ENCODE measurements at places on chromosomes 11 and 22.
A peak's percentile ranks its signal among the peaks of the same experiment; 100 is the strongest.

GRCh38 chr11:113265362-113265761 lies 49.0 kb upstream of the TTC12 start:
- DNase-seq, result no peak

DNA sequence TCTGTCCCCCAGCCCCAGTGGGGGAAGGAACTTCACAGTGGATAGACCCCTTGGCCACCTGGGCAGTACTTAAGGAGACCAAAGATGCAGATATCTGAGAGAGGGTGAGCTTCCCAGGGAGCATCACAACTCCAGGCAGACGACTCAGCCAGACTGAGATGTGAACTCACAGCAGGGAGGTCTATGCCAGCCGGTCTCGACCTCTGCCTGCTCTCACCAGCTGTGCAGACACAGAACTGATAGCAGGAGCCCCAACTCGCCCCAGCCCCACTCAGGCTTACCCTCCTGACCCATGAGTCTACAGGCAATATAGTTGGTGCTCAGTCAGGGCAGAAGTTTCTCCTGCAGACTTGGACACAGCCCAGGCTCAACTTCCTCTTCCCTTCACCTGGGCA lies 29.7 kb upstream of the ACCSL start:
- DNase-seq, result no peak

DNA sequence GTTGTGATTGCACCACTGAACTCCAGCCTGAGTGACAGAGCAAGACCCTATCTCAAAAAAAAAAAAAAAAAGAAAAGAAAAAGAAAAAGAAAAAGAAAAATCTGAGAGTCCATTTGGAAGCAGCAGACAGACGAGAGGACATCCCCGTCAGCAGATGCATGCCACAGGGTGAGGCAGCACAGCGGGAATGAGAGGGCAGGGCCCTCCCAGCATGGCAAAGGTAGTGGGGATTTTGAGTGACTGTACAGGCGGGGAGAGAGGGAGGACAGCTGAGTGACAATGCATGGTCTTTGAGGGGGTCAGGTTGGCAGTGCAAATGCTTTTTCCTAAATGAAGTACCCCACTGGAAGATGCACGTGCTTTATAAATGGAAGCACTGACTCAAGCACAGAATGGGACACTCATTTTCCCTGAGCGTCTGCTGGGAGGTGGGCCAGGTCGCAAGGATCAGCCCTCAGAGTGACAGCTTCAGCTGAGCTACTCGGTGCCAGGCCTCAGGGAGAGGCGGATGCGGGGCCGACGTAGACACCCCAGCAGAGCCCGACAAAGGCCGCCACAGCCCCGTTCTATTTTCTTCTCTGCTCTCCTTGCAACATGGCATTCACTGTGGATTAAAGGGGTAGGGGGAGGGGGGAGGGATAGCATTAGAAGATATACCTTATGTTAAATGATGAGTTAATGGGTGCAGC lies 113.5 kb downstream of the SHANK2 start:
- DNase-seq, result no peak

DNA sequence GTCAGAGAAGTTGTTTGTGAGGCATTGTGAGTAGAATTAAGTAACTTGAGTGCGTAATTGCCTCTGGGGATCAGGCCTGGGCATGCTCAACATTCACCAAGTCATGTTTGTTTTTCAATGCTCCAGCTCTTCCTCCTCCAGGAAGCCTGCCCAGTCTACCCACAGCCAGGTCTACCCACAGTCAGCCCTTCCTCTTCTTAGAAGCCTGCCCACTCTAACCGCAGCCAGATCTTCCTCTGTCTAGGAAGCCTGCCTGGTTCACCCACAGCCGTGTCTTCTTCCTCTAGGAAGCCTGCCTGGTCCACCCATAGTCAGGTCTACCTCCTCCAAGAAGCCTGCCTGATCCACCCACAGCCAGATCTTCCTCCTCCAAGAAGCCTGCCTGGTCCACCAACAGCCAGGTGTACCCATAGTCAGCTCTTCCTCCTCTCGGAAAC lies 25.0 kb downstream of the LRP5 start:
- DNase-seq, result no peak

DNA sequence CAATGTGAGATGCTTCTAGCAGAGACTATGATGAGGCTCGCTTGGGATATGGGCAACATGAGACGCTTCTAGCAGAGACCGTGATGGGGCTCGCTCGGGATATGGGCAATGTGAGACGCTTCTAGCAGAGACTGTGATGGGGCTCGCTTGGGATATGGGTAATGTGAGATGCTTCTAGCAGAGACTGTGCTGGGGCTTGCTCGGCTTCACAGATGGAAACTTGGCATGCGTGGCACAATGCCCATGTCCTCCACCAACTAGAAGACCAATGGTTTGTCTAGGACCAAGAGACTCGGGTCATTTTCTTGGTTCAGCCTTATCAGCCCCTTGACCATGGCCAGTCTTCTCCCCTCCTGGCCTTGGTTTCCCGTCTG lies 7.1 kb downstream of the MYEOV start:
- DNase-seq, result no peak

DNA sequence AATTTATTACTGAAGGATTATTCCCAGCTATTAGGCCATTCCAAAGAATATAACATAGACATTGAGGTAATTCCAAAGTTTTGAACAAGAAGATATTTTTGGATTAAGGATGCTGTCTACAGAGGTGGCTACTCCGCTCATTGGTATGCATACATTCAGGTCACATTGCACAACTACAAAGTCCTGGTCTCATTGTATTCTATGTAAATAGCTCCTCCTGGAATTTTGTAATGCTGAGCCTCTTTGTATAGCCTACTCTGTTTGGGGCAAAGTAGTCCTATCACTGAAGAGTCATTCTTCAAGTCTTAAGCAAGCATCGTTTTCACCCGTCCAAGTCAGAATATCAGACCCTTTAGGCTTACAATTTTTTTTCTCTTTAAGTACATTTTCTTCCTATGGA lies 142.4 kb downstream of the KIF18A start:
- DNase-seq, result no peak

DNA sequence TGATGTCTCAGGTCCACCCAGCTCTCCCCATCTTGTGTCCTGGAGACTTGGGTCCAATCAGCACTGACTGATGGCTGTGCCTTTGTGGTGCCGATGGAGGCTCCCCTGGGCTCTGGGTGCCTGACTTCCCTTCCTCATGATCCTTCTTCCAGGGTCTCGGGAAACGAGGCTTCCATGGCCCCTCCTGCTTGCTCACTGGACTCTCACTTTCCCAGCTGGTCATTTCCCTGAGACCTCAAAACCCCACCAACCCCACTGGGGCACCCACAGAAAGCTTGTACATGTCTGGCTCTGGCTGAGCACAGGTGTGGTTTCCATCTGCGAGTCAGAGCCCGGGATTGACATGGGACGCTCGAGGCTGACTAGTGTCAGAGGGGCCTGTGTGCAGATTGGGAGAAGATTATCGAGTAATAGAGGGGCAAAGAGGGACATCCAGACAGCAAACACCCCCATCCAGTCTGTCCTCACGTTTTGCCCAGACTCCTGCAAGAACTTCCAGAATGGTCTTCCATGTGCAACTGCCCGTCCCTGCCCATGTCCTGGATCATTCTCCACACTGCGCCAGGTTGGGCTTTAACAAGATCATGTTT lies 15.1 kb downstream of the APOL1 start:
- no peak for DNase-seq

DNA sequence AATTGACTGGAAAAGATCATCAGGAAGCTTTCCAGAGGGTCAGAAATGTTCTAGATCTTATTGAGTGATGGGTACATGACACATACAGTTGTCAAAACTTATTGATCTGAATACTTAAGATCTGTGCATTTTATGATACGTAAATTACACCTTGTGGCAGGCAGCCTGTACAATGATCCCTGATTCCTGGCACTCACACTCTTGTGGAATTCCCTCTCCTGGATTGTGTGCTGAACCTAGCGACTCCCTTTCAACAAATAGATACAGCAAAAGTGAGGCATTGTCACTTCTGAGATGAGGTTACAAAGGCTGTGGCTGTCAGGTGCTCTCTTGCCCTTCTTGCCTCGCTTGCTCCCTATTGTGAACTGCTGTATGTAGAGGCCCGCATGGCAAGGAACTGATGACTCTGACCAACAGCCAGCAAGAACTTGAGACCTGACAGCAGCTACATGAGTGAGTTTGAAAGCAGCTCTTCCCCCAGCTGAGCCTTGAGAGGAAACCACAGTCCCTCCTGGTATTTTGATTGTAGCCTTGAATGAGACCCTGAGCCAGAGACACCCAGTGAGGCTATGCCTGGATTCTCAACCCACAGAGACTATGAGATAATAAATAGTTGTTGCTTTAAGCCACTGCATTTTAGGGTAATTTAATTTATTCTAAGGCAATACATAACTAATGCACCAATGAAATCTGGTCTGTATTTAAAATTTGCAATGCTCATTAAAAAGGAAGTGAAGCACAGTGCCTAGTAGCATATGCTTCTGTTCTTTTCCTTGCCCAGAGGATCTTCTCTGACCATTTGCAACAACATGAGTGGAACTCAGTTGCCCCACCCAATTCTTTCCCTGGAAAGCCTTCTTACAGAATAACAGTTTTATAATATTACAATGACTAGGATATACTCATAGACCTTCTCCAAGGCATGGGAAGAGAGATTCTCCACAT lies 60.5 kb upstream of the IZUMO1R start:
- no peak for DNase-seq

- DNase-seq, result no peak
These were observed 52.7 kb downstream of the LINC01488 start for GRCh38 chr11:69534166-69534530.

- DNase-seq, result no peak
These were observed 93.8 kb upstream of the ARHGAP42 start for GRCh38 chr11:100593291-100593690.

DNA sequence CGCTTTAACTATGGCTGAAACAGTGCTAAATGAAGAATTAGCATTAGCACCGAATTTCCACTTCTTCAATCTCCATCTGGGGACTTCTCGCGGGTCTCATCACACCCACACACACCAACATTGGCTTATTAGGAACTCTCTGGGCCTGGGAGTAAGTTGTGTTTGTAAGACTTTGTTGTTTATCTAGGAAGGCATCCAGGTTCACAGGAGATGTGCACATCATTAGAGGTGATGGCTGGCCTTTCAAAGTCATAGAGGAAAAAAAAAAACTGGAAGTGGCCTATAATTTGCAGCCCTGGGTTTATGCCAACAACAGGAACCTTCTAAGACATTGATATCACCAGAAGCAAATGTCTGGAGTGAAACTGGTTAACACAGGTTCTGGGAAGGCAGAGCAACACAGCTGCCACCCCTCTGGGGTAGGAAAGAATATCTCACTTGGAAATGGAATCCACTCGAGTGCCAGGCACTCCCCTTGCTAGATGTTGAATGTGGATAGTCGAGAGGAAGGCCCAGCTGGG lies 84.5 kb downstream of the TRAF6 start:
- no peak for DNase-seq

DNA sequence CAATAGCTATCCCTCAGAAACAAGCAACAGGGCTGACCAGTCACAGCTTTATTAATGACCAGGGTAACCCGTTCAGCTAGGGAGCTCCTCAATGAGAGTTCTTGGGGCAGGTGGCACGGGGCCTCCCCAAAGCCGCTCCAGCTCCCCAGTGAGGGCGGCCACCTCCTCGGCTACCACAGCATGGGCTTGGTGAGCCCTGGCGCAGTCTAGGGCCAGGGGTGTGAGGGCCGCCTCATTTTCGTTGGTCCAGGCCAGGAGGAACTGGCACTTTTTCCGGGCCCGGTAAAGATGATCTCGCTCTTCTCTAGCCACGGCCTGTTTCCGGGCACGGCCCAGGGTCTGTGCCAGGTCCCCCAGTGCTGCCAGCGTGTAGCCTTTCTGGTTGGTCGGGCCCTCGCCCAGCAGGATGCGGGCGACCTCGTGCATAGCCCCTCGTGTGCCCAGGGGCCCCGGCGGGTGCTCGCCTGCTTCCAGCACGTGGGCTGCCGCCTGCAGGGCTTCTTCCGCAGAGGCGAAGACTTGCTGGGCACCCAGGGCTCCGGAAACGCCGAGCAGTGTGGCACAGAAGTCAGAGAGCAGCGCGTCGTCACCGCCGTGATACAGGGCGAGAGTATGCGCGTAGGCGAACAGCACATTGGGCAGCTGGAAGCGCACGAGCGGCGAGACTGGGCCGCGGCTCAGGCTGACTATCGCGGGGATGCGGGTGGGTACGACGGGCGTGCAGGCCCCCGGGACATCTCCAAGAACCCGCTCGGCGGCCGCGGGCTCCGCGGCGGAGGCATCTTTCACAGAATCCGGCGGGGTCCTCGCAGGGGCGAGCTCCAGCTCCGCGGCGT lies 913 bp downstream of the ZNHIT2 start:
- peak; percentile 56 for DNase-seq

DNA sequence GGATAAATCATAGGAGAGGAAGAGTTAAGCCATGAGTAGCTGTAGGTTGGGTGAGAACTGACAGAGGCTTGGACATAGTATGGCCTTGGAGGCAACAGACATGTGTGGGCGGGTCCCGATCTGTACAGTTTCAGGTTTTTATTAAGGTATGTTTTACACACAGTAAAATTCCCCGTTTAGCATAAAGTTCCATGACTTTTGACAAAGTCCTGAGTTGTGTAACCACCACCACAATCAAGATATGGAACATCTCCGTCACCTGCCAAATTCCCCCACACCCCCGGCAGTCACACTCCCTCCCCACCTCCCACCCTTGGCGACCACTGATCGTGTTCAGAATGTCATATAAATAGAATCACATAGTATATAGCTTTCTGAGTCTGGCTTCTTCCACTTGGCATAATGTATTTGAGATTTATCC lies 68.1 kb downstream of the GRIK4 start:
- DNase-seq, result peak; percentile 44

- DNase-seq, result no peak
These were observed 12.4 kb downstream of the PICK1 start for GRCh38 chr22:38069372-38070249.

GRCh38 chr11:94757037-94757735 lies 11.0 kb upstream of the AMOTL1 start:
- DNase-seq, result no peak

- no peak for DNase-seq
These were observed 22.2 kb upstream of the CTSD start for GRCh38 chr11:1785749-1786413.

DNA sequence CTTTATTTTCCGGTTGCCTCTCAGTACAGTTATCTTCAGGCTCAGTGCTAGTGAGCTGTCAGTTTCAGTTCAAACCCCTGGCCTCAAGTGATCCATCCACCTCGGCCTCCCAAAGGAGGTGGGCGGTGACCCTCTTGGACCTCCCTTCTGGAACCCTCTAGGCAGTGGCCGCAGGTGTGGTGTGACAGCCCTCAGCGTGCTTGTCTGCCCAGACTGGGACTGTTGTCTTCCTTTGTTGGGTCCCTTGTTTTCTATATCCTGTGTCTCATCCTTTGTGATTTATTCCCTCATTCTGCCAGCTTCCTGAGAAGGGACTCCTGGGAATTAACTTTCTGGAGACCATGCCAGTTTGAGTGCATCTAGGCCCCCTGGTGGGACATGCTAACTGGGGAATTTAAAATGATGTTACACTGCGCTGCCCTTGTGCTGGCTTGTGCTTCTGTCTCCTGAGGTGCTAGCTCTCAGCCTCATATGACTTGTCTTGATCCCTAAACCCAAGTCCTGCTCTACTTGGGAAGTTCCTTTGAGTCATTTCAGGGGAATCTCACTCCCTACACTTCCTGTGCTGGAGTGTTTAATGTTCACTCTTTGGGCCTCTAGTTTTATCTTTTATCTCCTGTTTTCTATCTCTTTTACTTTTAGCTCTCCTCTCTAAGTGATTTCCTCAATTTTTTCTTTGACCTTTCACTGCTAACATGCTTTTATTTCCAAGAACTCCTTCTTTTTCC lies 19.4 kb downstream of the MED15 start:
- DNase-seq, result no peak

Data from stimulated activated naive B cell treated with anti-CD40 and anti-IgM and Interleukin-4, amounts not matched to agents 10 μg/mL and 1 μg/mL and 100 μg/mL, for 72 hours (primary cell).